ENCODE measurements at places on chromosomes 12 and 14. TPM values are rescaled to one million over a fixed set of nuclear protein-coding genes. Genes with fewer than 3 reads are reported as not detected.

CLEC2A gene
- not detected for total RNA-seq

NOC4L gene
- total RNA-seq, result 14.2 TPM

ZDHHC22 gene
- not detected for total RNA-seq

CCDC88C gene
- total RNA-seq, result 7.2 TPM

IQSEC3 gene
- total RNA-seq, result 0.06 TPM

GYS2 gene
- total RNA-seq, result not detected

CCDC85C gene
- 16.6 TPM for total RNA-seq

TMED10 gene
- total RNA-seq, result 298 TPM

LRRC10 gene
- total RNA-seq, result not detected

TRIM9 gene
- 3.1 TPM for total RNA-seq

GPX2 gene
- not detected for total RNA-seq

SLC17A8 gene
- not detected for total RNA-seq

SLC25A21 gene
- total RNA-seq, result 37.0 TPM

ST8SIA1 gene
- not detected for total RNA-seq

SRGAP1 gene
- total RNA-seq, result 0.91 TPM

NUAK1 gene
- 30.1 TPM for total RNA-seq

AMDHD1 gene
- 0.11 TPM for total RNA-seq

PLEKHH1 gene
- 3.3 TPM for total RNA-seq

GALNT6 gene
- 4.3 TPM for total RNA-seq

KCNK10 gene
- total RNA-seq, result 0.63 TPM

KLHL33 gene
- not detected for total RNA-seq

PEBP1 gene
- total RNA-seq, result 87.8 TPM

KRT77 gene
- total RNA-seq, result not detected

All from Daoy (cell line).